SHP77 treated with DMSO at 0.1 percent for 48 hours (cell line): ENCODE measurements at places on chromosomes 16 and 17.

GRCh38 chr17:81514739-81515529 lies 2.3 kb upstream of the ACTG1 start:
- peak; percentile 59 for DNase-seq

DNA sequence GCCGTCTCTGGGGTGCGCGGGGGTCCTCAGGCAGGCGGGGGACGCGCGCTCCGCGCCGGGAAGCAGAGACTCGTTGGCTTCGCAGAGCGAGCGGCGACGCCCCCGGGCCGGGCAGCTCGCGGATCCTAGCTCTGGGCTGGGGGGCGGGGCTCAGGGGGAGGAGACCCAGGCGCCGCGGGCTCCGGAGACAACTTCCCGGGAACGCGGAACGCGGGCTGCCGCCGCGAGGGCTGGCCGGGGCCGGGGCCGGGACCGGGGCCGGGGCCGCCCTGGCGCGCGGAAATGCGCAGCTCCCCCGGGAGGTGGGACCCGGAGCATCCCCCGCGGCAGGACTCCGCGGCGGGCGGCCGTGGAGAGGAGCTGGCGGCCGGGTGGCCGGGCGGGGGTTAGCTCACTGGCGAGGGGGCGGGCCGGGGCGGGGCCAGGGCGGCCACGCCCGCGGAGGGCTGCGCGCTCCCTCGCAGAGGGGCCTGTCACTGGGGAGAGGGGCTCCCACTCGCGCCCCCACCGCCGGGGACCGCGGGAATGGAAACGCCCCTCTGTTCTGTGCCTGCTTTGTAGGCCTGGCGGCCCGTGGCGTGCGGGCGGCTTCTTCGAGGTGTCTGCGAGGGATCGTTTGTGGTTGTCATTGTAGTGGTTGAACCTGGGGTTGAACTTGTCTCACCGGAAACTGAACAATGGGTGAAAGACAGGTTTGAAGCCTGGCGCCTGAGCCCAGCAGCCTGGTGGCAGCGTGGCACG lies at the start of gene GAS7:
Gene GAS7, minus strand, starts transcription at position 98 of the 741 bp plus-strand sequence.
- no peak for DNase-seq

GRCh38 chr17:46011711-46012505 lies 12.9 kb downstream of the STH start:
- no peak for DNase-seq

DNA sequence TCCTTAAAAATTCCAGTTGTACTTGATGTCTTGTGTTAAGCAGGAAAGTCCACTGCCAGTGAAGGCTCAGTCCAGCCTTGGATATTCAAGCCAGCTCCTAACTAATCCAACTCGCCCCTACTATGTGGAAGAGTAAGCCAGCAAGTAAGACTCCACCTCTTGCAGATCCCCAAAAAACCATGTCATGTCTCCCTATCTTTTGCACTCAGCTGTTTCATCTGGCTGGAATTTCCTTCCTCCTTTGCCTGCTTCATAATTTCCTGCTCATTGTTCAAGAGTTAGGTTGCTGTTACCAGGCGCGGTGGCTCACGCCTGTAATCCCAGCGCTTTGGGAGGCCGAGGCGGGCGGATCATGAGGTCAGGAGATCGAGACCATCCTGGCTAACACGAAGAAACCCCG lies 37.8 kb downstream of the RBBP6 start:
- no peak for DNase-seq

- no peak for DNase-seq
These were observed 3.6 kb downstream of the SCRN2 start for GRCh38 chr17:47837401-47838039.

DNA sequence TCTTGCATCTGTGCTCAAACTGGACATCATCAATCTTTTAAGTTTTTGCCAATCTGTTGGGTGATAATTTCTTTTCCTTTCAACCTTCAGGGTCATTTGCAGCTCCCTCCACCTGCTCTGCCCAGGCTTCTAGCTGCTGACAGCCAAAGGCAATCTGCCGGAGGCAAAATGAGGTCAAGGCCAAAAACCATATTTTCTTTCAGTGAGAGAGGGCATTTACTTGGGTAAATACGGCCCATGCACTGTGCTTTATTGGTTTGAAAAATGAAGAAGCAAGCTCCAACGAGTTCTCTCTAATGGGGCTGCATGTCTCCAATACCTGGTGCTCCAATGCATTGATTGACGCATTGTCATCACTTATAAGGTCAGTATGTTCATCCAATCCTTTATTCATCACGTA lies 23.1 kb downstream of the RBFOX1 start:
- DNase-seq = no peak

DNA sequence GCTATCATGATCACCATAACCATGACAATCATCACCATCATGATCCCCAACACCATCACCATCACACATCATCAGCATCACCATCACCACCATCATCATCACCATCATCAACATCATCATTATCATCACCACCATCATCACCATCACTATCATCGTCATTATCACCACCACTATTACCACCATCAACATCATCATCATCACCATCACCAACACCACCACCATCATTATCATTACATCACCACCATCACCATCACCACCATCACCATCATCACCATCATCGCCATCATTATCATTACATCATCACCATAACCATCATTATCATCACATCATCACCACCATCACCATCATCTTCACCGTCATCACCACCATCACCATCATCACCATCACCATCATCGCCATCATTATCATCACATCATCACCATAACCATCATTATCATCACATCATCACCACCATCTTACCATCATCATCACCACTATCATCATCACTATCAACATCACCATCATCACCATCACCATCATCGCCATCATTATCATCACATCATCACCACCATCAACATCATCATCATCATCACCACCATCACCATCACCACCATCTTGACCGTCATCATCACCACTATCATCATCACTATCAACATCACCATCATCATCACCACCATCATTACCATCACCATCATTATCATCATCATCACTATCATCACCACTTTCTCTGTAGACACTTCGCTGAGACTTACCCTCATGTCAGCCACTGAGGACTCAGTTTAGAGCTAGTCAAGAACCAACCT lies 366.0 kb downstream of the C16orf95 start:
- no peak for DNase-seq

DNA sequence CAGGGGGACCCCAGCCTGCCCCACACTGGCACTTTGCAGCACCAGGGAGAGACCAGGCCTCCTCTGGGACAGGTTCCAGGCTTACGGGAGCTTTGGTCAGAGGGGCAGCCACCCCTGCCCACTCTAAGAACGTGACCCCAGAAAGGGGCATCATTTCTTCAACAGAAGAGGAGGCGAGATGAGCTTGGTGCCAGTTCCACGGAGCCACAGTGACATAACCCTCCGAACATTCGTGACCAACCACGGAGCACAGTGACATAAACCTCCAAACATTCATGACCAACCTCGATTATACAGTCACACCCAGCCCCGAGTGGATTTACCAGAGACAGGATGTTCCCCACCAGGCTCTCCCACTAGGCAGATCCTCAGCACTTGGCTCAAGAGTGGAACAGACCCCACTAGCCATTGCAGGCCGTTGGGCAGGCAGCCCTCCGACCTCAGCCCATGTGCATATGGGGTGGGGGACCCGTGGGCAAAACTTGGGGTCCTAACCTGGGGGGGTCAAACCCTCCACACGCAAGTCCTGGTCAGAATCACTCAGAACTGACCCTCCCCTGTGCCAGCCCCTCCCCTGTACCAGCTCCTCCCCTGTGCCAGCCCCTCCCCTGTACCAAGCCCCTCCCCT lies 112.9 kb downstream of the METRNL start:
- DNase-seq = no peak

GRCh38 chr17:32488604-32489180 lies 1.9 kb downstream of the CDK5R1 start:
- no peak for DNase-seq

DNA sequence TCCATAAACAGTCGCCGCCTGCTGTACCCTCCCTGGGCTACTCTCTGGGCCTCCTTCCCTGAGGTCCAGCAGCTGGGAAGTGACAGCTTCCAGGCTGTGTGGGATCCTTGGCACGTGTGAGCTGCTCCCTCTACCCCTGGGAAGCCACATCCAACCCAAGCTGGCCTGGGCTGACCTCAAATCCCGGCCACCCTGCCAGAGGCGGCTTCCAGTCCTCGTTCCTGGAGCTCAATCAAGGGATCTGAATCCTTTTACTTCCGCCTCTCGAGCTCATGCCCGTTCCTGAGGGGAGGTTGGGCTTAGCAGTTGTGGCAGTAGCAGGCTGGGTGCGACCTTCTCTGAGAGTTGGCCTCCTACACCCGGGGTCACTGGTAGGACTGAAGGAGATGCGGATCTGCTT lies 82.5 kb downstream of the NETO2 start:
- no peak for DNase-seq

- no peak for DNase-seq
These were observed 20.5 kb downstream of the FOXL1 start for GRCh38 chr16:86598607-86599565.

- no peak for DNase-seq
These were observed 31.8 kb upstream of the NXPH3 start for GRCh38 chr17:49543860-49544259.

DNA sequence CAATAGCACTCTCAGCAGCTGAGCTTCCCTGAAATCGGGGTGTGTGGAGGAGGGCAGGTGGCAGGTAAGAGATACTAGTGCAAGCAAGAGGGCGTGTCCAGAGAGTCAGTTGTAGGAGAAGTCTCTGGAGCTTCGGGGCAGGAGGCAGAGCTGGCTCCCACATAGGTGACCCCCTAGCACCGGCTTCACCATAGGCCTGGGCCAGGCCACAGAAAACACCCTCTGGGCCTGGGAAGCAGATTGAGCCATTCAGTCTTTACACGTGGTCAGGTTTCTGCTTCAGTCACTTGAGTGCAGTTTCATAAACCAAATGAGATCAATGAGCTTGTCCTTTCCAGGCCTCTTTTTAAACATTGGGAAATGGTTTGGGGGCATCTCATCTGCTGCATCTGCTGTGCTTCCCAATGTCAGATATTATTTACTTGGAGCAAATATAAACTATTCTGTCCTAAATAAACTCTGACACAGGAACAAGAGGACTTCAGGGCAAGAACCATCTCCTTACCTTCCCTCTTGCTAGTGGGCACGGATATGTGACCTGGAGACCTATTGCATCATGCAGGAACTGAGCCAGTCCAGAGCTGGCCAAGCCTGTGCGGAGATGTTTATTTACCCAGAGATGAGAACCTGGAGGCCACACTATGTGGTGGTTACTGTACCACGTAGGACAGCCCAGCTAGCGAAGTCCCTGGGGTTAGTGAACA lies 16.1 kb downstream of the CCR7 start:
- DNase-seq = peak; percentile 58

DNA sequence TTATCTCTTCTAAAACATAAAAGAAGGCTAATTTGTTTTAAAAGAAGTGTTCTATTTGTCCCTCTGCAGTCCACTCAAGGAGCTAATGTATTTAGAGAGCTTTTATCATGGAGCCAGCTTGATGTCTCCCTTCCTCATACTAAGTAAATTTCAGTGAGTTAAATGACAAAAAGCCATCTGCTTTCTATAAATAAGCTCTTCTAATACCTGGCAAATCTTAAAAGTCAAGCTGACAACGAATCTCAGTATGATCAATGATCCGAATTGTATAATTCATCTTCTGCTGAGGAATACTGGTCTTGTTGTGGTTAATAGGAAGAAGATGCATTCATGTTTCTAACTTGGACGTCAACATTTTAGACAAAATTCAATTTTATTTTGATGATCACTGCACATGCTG lies 1390.7 kb downstream of the CDH8 start:
- DNase-seq = no peak

GRCh38 chr16:79726902-79727301 lies 126.4 kb upstream of the MAF start:
- no peak for DNase-seq

DNA sequence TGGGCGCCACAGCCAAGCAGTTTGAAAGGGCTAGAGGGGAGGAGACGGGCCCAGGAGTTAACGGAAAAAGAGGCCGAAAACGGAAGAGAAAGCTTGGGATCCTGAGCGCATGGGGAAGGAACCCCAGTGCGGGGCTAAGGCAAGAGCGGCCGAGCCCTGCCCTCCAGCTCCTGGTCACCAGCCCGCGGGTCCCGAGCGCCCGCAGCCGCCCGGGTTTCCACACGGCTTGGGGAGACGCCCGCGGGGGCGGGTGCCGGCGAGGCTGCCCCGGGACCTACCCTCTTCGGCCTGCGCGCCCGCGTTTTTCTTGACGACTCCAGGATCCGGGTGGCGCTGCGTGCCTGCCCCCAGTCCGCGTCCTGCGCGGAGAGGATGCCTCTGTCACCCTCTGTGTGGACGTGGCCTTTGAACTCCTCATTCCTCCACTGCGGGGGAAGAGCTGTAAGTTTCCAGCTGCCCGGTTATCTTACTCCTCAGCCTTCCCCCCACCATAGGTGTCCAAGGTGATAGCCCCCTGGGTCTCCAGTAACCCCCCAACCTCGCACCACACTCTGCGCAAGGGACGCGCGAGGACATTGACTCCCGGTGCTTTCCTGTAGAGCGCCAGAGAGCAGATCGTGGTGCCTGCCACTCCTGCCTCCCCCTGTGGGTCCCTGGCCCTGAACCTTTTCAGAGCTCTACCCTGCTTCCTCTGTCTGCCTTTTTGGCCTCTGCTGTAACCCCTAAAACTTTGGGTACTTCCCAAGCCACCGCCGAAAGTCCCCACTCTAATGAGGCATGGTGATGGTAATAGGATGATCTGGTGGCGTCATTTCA lies 1.7 kb upstream of the CDH11 start:
- DNase-seq = no peak

DNA sequence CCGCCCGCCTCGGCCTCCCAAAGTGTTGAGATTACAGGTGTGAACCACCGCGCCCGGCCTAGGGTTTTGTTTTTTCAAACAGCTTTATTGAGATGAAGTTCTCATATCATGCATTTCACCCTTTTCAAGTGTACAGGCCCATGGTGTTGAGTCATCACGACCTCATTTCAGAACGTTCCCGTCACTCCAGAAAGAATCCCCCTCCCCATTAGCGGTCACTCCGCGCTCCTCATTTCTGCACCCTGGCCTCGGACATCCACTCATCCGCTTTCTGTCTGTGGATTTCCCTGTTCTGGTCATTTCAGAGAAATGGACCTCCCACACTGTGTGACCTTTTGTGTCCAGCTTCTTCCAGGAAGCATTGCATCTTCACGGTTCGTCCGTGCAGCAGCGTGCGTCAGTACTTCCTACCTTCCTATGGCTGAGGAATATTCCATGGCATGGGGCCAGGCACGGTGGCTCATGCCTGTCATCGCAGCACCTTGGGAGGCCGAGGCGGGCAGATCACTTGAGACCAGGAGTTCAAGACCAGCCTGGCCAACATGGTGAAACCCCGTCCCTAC lies 135.2 kb upstream of the GSE1 start:
- no peak for DNase-seq
